ENCODE measurements at places on chromosomes 16 and 17.

- DNase-seq = peak; percentile 73
Measured at GRCh38 chr17:61837175-61838051, 25.9 kb downstream of the BRIP1 start.

GRCh38 chr17:31052187-31052889 is 42.4 kb upstream of the NF1 start:
- peak; percentile 99 for DNase-seq

GRCh38 chr16:35215287-35215686 is 1755.9 kb downstream of the TP53TG3F start:
- DNase-seq = no peak

DNA sequence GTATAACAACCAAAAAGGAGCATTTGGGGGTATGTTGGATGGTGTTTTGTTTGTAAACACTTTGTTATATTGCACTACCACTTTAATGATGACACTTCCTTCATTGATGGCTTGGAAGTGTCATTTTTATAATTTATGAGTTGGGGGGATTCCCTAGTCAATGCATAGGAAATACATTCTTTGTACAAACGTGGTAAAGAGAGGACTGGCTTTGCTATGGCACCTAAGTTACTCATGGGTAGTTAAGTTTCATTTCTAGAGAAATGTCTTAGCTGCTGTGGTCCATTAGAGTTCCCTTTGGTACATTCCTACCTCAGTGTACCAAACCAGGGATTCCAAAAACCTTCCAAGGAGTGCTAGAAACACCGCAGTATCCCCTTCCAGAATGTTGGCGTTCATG is 63.7 kb upstream of the CMIP start:
- no peak for DNase-seq

Data from AG10803 (cell line).